ENCODE measurements at places on chromosomes 7 and 10.

- no peak for DNase-seq
Observed at GRCh38 chr10:123269675-123270074, 115.5 kb downstream of the BUB3 start.

DNA sequence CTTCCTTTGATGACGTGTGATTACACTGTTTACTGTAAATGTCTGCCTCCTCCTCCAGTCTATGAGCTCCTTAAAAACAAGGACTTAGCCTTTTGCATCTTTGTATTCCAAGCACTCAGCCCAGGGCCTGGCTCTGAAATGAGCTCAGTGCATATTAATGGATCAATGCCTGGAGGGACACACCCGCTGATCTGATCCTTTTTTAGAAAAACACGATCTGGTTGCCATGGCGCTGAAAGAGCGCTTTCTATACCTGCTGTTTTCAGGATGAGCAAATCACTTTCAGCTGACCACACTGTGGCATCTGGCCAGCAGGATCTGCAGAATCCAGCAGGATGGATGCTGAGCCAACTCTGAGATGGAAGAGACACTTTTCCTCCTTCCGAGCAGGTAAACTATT is 37.8 kb upstream of the GARS1 start:
- DNase-seq: no peak

DNA sequence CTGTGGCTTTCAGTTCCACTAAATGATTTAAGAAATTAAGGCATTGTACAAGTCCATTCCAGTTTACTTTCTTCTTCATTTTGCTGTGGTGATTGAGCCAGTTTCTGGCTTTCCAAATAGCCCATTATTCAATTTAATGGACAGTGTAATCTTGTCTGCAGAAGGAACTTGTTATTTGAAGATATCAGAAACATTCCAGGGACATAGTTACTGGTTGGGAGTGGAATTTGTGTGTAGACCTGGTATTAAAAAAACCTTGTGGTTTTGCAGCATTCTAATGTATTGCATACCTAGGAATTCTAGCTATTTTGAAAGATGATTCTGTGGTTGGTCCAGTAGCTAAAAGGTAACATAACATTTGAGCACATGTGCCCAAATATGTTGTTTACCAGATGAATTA is 72.2 kb downstream of the MCU start:
- DNase-seq: peak; percentile 76

DNA sequence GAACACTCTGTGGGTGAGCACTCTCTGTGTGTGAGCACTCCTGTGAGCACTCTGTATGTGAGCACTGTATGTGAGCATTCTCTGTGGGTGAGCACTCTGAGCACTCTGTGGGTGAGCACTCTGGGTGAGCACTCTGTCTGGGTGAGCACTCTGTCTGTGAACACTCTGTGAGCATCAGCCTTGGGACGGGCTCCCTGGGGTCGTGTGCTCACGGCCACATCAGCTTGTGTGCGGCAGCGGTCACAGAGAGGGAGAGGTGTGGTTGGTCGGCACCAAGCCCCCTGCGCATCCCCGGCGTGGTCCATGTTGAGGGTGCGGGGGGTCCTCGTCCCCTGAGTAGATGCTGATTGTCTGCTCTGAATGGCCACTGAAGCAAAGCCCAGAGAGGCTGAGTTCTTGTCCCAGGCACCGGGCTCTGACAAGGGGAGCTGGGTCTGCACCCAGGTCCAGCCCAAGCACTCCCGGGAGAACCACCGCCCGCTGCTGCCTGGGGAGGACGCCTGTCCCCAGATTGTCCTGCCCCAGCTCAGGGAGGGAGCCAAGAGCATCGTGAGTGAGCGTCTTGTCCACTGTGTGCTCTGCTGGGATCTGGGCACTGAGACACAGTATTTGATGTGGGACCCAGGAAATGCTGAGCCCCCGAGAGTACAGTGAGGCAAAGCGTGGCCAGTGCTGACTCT is 143.7 kb downstream of the DNAJB6 start:
- DNase-seq: no peak

- DNase-seq: peak; percentile 62
Observed at GRCh38 chr10:72847681-72848080, 45.9 kb upstream of the OIT3 start.

GRCh38 chr10:3066317-3067117 is 831 bp upstream of the PFKP start:
- no peak for DNase-seq

Measured in ELR (cell line).